Omental fat pad (tissue), 4 donors: ENCODE measurements at places on chromosomes 4 and X. TPM values are rescaled to one million over a fixed set of nuclear protein-coding genes. Genes with fewer than 3 reads are reported as not detected.

The SLC4A4 gene
- total RNA-seq = 10.9 TPM

The RHOXF2B gene
- not detected for total RNA-seq

The GAGE12J gene
- total RNA-seq = not detected

The SPANXN3 gene
- total RNA-seq = not detected

The JCHAIN gene
- 15.8 TPM for total RNA-seq

The BST1 gene
- total RNA-seq = 34.4 TPM
